Cerebellar cortex (tissue), 1 donor: ENCODE measurements at places on chromosomes 2 and 18.

- no peak for DNase-seq
These were observed 108.8 kb downstream of the B3GNT2 start for GRCh38 chr2:62304429-62305417.

DNA sequence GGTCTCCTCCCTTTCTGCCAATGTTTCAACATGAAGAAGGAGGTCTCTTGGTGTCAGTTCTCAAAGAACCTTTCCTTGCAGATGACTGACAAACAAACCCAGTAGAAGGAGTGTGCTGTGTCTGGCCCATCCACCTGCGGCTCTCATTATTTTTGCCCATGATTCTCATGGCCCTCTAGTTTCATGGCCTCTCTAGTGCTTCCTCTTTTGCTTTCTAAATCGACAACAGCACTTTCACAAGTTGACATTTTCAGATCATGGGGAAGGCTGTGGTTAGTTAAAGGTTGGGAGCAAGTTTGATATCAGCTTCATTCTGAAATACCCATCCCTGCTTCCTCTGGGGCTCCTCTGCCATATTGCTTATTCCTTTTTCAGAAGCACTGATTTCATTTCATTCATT lies 805.2 kb downstream of the SLC4A3 start:
- DNase-seq = no peak

DNA sequence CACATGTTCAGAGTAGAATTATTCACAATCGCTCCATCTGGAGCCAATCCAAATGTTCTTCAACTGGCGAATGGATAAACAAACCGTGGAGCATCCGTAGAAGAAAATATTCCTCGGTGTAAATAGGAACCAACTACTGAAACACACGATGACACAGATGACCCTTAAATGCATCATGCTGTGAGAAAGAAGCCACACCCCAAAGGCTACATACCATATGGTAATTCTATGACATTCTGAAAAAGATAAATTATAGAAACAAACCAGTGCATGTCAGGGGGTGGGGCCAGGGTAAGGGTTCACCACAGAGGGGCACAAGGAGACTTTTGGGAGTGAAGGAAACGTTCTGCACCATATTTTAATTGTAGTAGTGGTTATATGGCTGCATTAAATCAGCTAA lies 312.2 kb upstream of the SMIM21 start:
- DNase-seq = no peak

- DNase-seq = no peak
These were observed 114.9 kb upstream of the SEC11C start for GRCh38 chr18:59024829-59025228.

GRCh38 chr18:46754188-46754587 lies 2.7 kb downstream of the ST8SIA5 start:
- no peak for DNase-seq

GRCh38 chr2:222577341-222577740 lies 78.6 kb downstream of the FARSB start:
- DNase-seq = no peak

GRCh38 chr2:174738841-174739240 lies 25.4 kb downstream of the CHRNA1 start:
- no peak for DNase-seq
